ENCODE measurements at places on chromosomes 12 and 14.

GRCh38 chr14:57060276-57060955 lies 208.3 kb downstream of the EXOC5 start:
- DNase-seq, result no peak

DNA sequence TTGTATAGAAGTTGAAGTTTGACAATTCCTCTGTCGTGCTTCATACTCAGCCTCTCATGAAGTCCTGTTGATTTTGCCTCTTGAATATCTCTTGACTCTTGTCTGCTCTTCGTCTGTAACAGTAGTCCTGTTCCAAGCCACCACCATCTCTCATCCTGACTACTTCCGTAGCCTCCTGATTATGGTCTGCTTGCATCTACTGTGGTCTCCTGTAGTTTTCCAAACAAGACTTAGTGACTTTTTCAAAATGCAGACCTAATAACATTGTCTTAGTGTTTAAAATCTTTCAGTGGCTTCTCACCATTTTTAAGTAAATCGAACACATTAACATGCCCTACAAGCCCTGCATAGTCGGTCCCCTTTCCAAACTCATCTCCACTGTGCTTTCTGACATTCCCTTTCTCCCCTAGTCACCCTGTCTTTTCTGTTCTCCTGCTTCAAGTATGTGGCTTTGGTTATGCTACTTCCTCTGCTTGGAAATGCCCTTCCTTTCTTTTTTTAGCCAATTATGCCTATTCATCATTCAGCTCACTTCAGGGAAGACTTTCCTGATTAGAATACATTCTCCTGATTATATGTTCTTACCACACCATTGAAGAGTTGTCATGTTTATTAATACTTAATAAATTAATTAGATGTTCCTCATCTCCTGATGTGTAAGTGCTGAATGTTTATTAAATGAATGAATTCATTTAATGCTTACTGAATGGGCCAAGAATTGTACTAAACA lies 2.0 kb downstream of the SCYL2 start:
- DNase-seq, result peak; percentile 9

- peak; percentile 42 for DNase-seq
Measured at GRCh38 chr12:15001733-15002382, 29.0 kb downstream of the PDE6H start.

- no peak for DNase-seq
Measured at GRCh38 chr12:49967777-49968250, 4.9 kb upstream of the AQP6 start.

GRCh38 chr12:68453876-68454275 lies 121.7 kb upstream of the MDM1 start:
- DNase-seq, result peak; percentile 35

DNA sequence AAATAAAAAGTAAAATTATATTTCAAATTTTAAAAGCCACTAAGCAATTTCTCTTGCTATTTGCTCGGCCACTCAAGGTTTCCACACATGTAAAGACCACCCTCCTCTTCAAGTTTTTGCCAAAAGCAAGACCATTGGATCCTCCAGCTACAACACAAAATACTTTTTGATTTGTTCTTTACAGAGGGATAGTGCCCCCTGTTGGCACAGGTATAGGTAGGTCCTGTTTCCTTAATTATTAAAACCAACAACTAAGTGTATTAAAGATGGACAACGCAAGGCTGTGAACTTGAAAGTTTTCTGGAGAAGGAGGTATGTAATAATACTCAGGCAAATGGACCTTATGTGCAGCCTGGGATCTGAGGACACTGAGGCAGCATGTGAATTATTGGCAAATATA lies 23.8 kb downstream of the ATP6V1D start:
- peak; percentile 38 for DNase-seq

GRCh38 chr14:22416193-22416592 lies 172.8 kb downstream of the DAD1 start:
- DNase-seq, result no peak

DNA sequence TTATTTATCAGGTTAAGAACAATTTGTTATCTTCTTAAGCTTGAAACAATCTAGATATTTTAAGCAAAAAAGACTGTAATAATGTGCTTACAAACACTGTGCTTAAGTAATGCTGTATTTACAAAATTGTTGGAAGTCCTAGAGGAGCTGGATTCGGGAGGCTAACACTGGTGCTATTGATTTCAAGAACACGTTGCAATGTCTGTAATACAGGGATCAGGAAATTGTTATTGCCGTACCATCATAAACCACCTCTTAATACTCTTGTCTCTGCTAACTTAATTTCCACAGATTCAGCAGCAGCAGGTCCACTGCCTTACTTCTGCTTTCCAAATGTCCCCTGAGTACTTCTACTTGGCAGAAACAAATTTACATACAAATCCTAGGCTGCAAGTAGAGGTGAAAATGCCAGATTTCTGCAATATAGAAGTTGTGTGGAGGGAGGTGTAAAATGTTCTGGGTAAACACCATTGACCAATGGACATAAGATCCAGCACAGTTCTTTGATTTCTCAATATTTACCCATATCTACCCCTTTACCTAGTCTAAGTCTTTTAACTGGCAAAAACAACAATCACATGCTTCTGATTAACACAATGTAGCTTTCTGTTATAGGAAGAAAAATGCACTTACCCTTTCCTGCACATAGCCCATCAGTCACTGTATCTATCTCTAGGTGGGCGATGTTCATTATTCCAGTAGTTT lies 663.4 kb downstream of the TMTC2 start:
- no peak for DNase-seq

DNA sequence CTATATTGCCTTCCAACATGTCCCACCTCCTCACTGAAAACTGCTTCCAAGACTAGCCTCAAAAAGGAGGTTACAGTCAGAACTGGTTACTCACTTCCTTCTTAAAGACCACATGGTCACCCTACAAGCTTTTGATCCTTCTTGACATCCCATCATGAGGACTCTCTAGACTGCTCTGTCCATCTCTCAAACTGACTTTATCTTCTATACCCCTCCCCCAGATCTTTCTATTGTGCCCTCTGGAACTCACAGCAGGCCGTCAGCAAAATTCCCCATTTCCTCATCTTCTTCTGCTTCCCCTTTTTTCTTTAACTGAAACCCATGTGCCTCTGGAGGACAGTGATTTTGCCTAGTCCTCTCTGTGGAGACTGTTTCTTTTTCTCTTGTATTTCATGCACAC lies 18.1 kb upstream of the IGF1 start:
- DNase-seq, result no peak

DNA sequence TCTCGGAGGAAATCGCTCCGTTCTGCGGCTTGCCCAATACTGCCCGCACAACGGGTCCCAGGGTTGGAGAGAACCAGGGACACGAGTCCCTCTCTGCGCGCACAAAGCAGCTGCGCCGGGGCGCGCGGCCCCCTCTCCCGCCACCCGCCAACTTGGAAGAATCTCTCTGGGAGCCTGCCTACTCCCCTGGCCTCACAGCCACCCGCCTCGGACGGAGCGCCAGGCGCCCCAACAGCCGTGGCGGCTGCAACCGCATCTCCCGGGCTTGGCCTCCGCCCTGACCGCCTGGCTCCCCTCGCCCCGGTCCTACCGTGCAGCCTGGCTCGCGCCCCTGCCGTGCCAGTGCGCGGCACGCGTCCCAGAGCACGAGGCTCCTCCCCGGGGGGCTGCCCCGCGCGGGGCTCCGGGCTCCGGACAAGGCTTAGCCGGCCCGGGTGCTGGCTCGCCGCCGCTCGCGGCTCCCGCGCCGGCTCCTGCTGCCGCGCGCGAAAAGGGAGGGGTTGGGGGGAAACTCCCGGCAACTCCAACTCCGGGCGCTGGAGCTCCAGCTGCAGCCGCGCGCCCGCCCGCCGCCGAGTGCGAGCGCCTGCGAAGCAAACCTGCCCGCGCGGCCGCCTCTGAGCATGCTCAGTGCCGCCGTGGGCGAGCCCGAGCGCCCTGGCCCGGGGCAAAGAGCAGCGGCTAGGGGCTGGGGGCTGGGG lies at the start of gene STXBP6:
Gene STXBP6, minus strand, starts transcription at position 580 of the 701 bp plus-strand sequence. CDS start 75,329 bp downstream, outside the sequence.
- DNase-seq, result peak; percentile 61

- no peak for DNase-seq
Measured at GRCh38 chr14:103216857-103217256, 93.6 kb downstream of the TNFAIP2 start.

DNA sequence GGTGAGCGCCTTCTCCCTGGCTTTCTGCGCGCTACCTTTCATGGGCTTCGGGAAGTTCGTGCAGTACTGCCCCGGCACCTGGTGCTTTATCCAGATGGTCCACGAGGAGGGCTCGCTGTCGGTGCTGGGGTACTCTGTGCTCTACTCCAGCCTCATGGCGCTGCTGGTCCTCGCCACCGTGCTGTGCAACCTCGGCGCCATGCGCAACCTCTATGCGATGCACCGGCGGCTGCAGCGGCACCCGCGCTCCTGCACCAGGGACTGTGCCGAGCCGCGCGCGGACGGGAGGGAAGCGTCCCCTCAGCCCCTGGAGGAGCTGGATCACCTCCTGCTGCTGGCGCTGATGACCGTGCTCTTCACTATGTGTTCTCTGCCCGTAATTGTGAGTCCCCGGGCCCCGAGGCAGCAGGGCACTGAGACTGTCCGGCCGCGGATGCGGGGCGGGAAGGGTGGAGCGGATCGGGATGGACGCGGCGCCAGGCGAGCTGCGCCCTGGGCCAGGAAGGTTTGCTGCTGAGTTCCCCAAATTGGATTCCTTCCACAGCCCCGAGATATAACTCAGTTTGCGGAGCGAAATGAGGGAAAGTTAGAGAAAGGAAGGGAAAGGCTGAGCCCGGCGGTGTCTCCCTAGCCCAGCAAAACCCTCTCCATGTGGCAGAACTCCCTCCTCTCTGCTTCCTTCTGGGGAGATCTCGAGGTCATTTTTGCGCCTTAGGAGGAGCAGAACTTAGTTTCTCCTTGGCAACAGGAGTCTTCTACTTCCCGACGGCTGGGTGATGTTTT lies 972 bp downstream of the PTGDR start:
- peak; percentile 54 for DNase-seq

- DNase-seq, result no peak
Measured at GRCh38 chr14:52900731-52901130, 50.1 kb downstream of the FERMT2 start.

- DNase-seq, result peak; percentile 19
Measured at GRCh38 chr12:119060847-119061796, 79.8 kb downstream of the SRRM4 start.

GRCh38 chr12:132551641-132552031 lies 58.7 kb downstream of the LRCOL1 start:
- DNase-seq, result no peak

GRCh38 chr14:32986791-32987540 lies 48.3 kb downstream of the NPAS3 start:
- DNase-seq, result peak; percentile 17

- DNase-seq, result no peak
Measured at GRCh38 chr12:24952389-24952788, 3.5 kb upstream of the BCAT1 start.

DNA sequence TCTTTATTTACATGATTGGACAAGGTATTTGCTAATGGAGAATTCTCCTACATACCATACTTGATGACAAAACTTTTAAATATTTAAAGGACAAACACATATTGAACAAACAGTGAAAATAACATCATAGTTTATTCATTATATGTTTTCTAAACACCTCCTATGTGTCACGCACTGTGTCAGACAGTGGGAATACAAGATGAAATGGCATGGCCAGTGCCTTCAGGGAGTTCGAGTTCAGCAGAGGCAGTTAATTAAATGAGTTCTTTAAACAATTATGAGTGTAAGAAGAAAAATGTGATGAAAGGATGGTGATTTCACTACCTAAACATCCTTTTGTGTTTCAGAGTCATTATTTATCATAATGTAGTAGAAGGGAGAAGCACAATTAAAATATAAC lies 159.8 kb downstream of the KCNH5 start:
- peak; percentile 5 for DNase-seq

GRCh38 chr14:96134508-96134907 lies 70.1 kb upstream of the BDKRB2 start:
- no peak for DNase-seq

DNA sequence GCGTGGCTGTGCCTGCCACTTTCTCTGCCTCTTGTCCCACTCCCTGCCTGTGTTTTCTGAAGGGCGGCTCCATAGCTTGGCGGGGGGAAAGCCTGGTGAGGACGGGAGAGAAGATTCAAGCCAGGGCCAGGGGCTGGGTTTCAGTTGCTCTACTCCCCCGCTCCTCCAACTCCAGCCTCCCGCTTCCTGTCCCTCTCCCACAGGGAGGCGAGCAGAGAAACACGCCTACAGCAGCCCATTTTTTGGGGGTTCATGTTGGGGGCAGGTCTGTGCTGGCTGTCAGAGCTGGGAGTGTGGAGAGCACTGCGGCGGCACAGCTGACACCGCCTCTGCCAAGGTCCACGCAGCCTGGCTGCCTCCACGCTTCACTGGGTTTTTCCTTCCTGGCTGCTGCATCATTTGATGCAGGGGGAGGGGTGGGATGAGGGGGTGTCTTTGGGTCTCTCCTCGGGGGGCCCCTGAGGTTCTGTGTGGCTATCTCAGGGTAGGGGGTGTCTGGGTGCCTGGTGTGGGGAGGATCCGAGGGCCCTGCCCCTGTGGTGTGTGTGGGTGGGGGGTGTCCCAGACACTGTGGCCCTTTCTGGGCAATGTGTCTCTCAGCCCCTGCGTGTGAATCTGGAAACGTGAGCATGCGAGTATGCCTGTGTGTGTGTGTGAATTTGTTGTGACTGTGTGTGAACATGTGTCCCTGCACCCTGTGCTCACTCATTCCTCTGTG lies 10.7 kb upstream of the KRT80 start:
- DNase-seq, result peak; percentile 52

- no peak for DNase-seq
Measured at GRCh38 chr14:101950100-101950499, 14.3 kb upstream of the DYNC1H1 start.

DNA sequence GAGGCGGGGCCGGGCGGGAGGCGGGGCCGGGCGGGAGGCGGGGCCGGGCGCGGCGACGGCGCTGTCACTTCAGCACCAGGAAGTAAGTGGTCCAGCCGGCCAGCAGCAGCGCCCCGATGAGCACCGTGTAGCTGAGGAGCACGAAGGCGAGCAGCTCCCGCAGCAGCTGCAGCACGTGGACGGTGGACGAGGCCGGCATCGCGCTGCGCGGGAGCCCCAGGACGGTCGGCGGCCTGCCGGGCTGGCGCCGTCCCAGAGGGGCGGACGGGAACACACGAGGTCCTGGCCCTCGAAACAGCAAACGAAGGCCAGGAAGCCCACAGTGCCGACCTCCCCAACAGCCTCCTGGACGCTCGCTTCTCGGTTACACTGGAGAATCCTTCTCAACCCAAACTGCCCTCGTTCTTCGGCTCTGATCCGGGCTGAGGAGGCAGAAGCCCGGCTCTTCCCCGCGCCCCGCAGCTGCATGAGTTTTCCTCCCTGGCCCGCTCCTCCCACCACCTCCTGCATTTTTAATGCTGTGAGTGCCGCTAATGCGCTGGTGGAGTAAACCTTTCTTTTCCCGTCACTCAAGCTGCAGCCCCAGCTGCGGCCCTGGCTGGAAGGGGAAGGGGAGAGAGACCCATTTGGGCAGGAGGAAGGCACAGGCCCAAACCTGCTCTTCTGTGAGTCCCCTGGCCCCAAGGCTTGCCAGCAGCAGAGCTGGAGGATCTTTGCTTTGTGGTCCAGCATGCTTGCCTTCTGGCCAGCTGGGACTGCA lies 694 bp upstream of the DIABLO start:
- DNase-seq, result no peak

DNA sequence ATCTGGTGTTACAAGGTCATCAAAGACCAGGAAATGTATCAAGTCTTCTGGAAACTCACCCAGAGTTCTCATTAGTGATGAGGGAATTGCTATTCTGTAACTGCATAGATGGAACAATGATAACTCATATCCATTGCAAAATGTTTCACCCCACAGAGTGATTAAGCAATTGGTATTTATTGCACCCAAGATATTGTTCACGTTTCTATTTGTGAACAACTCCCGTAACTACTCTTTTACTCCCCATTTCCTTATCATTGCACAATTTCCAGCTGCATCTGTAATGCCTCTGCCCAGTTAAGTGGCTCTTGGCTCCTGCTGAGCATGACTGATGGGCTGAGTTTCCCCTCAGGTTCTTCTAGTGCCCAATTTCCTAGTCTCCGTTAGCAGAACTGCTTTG lies 108.7 kb upstream of the PRICKLE1 start:
- peak; percentile 82 for DNase-seq

GRCh38 chr12:93180566-93180965 lies 197.2 kb upstream of the NUDT4 start:
- DNase-seq, result peak; percentile 30
